Stimulated activated CD8-positive, alpha-beta memory T cell treated with anti-CD3 and anti-CD28 coated beads, Interleukin-7, amount 100 ng/mL, for 24 hours (primary cell): ENCODE measurements at places on chromosomes 12 and 14.

DNA sequence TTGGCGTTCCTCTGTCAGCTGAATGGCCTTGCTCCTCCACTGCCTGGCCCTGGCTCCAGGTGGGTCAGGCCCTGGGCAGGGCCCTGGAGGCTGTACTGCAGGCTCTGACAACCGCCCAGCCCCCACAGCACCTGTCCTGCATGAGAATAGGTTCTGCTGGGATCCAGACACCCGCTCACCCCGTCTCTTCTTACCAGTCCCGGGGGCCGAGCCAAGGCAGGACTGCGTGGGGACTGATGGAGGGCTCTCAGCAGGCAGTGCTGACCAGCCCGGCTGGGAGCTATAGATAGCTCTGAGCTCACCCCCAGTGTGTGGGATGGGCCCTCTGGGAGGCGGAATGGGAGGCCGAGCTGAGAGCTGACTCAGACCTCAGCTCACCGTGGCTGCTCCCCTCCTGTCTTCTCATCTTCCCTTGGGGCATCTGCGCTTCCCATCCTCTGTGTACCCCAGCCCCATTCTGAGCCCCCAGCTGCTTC, 39.6 kb downstream of the TEAD4 start:
- no peak for DNase-seq

DNA sequence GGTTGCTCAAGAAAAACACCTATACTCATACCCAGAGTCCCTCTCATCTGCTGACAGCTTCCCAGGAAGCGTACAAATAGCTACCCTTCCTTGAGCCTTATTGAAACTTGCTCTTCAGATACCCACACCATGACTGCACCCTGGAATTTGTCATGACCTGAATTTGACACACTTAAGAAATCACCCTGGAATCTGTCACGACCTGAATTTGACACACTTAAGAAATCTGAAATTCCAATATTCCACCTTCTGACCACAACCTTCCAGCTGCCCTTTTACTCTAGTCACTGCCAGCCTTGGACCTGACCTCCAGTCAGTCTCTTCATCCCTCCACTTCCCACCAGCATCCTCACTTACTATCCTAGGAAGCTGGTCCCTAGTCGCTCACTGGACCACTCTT, 1.1 kb upstream of the HAL start:
- DNase-seq: no peak

GRCh38 chr12:53660041-53660440, 15.8 kb downstream of the ATP5MC2 start:
- no peak for DNase-seq

DNA sequence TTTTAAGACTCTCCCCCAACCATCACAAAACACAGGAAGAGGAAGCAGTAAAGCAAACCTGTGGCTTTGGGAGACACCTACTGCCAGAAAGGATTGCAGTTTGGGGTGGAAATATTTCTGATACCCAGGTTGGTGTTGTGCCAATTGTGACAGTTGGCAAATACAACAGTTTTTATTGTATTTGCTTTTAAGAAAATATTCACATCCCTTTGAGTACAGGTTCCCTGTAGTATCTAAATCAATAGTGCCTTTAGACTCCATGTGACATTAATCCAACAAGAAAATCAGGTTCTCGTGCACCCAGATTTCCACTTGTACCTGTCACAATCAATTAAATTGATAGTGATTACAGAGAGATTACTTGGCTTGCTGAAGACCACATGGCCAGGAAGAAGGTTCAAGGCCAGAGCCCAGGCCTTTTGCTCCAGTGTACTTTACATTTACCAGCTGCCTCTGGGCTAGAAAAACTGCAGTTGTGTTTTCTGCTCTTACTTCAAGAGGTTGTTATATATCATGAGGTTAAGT, 361.2 kb downstream of the ATP23 start:
- DNase-seq: no peak

- DNase-seq: no peak
Measured at GRCh38 chr14:73591690-73592449, at the start of gene ACOT4. ACOT4 (plus strand) TSS chr14:73591873; CDS start chr14:73591960, 87 bp downstream.

GRCh38 chr12:1811281-1811947, 9.0 kb upstream of the LRTM2 start:
- DNase-seq: no peak

GRCh38 chr12:91926848-91927247, 218.8 kb downstream of the BTG1 start:
- no peak for DNase-seq

- DNase-seq: no peak
Measured at GRCh38 chr12:12585115-12585863, 22.6 kb upstream of the DUSP16 start.
